ENCODE measurements at places on chromosomes 3 and 15.

- no peak for DNase-seq
Observed at GRCh38 chr15:80567721-80568157, 127.4 kb upstream of the ABHD17C start.

- no peak for DNase-seq
Observed at GRCh38 chr3:179949869-179950268, 86.9 kb downstream of the PEX5L start.

DNA sequence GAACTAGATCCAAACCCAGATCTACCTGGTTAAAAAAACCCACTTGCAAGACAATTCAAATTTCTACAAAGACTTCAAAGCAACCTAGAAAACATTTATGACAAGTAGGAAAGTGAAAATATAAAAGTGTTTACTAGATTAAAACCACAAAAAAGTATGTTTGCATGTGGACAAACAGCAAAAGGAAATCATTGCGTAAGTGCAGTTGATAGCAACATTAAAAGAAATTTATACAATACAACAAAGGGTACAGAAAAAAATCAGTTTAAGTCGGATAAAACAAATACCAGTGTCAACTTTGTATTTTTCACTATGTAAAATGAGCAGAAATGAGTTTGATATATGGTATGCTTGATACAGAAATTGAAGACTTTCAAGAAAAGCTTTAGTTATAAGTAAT is 2.6 kb downstream of the EIF5A2 start:
- DNase-seq: no peak

DNA sequence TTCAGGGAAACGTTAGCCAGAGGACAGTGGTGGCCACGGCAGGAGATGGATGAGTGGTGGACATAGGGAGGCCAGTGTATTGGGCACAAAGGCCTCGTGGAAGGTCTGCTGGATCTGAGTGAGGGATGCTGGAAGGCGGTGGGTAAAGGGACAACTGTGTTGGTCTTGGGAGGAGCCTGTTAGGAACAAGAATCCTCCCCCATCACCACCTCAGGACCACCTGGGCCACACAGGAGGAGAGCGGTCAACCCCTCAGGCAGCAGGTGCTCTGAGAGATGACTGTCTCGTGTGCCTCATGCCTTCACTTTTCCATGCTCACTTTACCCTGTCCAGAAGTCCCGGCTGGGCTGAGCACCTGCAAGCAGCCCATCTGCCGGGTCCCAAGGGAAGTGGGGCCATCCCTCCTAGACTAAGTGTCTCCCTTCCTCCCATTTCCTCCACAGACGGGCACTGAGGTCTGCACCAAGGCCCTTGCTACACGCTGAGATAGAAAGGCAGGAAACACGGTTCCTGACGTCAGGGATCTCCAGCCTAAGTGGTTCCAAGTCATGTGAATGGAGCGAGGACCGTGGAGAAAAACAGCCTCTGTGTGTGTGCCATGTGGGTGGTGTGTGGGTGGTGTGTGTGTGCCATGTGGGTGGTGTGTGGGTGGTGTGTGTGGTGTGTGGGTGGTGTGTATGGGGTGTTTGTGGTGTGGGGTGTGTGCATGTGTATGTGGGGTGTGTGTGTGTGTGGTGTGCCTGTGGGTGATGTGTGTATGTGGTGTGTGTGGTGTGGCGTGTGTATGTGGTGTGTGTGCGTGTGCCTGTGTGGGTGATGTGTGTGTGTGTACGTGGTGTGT is 47.8 kb upstream of the CTSH start:
- no peak for DNase-seq

DNA sequence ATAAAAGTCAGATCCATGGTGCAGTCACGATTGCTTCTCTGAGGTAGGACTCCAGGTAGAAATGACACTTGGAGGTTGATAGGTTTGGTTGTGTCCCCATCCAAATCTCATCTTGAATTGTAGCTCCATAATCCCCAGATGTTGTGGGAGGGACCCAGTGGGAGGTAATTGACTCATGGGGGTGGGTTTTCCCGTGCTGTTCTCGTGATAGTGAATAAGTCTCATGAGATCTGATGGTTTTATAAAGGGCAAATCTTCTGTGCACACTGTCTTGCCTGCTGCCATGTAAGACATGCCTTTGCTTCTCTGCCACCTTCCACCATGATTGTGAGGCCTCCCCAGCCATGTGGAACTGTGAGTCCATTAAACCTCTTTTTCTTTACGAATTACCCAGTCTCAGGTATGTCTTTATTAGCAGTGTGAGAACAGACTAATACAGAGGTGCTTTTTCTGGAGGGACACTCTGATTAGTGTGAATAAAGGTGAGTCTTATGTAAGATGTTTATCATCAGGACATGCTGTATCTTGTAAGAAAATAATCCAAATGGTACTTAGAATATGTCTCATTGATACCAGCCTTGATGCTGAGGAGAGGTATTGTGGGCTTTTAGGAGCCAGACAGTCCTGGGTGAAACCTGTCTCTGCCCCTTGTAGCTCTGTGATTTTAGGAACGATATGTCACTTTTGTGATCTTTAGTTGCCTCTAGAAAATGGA is 43.0 kb downstream of the SLCO3A1 start:
- DNase-seq: no peak

DNA sequence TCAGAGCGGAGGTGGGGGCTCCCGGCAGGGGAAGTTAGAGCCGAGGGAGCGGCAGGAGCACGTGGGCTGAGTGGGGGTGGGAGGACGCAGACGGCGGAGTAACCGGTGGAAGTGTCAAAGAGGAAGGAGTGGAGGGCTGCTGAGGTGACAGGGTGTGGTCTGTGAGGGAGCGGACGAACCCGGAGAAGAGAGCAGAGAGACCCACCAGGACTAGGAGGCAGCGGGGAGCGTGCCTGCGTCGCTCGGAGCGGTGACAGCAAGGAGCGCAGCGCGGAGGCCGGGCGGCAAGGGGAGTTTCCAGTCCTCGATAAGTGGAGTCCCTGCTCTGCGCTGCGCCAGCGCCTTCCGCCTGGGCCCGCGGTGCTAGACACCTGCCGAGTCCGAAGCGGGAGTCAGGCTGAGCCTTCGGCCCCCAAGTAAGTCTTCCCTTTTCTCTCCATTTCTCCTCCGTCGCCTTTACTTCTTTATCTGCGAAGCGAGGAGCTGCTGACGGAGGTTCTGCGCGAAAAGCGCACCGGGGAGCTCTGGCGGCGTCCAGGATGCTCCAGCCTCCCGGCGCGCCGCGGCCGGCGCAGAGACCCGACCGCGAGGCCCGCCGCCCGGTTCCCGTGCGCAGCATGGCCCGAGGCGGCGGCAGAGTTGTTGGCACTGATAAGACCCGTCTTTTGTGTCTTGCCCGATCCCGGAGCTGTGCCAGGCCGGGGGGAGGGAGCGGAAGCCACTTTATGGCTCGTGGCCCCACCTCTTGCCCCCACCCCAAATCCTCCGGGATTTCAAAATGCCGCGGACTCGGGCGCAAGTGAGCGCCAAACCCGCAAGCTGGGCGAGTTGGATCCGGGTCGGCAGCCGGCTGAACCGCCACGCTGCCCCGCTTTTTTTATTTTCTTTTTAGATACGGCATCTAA is 533.0 kb upstream of the SEMA6D start:
- DNase-seq: no peak

DNA sequence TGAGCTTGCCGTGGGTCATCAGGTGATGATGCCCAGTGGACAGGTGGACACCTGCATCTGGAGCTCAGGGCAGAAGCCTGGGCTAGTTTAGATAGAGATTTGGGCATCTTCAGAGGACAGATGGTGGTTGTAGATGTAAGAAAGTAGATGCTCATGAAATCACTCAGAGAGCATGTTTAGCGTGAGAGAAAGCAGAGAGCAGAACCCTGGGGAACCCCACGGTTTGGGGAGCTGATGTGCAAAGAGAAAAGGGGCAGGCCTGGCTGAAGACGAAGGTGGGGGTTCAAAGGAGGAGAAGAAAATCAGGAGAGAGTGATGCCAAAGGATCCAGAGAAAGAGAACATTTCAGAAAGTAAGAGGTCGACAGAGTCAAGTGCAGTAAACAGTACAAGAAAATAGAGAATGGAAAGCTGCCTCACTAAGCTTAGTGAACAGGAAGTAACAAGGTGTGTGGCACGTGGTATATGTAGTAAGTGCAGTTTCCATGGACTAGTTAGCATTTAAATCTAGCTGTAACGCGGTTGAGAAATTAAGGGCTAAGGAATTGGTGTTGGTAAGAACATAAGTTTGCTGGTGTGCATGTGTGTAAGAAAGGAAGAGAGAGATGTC is 13.5 kb downstream of the TIGIT start:
- DNase-seq: no peak

- DNase-seq: no peak
Observed at GRCh38 chr15:64911311-64912186, at the start of gene ANKDD1A. Gene ANKDD1A, plus strand, starts transcription at chr15:64911902. Its CDS starts 29 bp downstream, at chr15:64911931.

GRCh38 chr3:85691196-85691595 is 732.4 kb downstream of the CADM2 start:
- no peak for DNase-seq

DNA sequence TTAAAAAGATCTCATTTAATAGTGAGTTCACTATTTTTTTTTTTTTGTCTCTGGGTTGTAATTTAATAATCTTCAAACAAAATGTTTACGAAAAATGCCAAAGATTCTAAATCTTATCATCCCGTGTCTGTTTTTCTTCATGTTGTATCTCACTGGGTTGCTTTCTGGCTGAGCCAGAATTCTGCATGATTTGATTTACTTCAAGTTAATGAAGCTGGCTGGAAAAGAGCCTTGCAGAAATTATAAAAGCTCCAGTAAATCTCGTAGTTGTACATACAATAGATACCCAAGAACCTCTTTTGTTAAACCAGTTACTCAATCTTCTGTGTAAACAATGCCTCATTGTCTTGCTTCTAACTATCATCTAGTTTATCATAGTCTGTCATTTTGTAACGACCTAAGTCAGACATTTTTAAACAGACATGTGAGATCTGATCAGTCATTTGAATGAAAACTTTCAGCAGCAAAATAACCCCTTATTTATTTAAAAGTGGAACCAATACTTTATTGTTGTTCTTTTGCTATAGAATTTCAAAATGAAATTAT is 249.0 kb downstream of the MCTP2 start:
- no peak for DNase-seq

DNA sequence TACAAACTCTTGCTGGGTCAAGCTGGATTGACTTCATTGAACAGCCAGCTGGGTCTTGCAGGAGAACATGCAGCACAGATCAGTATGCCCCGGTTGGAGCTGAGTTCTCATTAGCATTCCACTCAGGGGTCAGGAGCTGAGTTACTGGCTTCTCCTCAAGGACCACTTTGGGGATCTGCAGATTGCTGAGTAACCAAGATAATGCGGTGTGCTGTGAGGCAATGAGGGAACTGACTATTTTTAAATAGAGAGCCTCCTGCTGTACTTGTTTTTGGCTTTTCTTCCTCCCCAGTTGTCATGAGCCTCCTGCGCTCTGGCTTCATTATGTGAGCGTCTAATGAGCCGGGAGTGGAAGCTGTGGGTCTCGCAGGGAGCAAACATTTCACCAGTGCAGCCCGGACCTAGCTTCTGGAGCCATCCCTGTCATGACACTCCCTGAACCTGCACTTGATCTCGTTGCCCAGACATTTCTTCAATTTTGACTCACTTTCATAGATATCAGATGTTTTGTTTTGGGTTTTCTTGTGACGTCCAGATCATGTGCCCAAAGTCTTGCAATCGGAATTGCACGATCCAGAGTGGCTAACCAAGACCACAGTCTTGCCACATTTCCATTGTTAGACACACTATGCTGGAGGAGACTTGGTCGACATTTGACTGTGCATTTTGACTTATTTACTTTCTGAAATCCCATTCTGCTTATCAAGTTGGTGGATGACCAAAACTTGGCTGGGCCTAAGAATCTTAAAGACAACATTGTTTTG is 327.2 kb downstream of the LRTM1 start:
- DNase-seq: no peak

GRCh38 chr3:24235121-24235520 is 259.5 kb downstream of the THRB start:
- no peak for DNase-seq

DNA sequence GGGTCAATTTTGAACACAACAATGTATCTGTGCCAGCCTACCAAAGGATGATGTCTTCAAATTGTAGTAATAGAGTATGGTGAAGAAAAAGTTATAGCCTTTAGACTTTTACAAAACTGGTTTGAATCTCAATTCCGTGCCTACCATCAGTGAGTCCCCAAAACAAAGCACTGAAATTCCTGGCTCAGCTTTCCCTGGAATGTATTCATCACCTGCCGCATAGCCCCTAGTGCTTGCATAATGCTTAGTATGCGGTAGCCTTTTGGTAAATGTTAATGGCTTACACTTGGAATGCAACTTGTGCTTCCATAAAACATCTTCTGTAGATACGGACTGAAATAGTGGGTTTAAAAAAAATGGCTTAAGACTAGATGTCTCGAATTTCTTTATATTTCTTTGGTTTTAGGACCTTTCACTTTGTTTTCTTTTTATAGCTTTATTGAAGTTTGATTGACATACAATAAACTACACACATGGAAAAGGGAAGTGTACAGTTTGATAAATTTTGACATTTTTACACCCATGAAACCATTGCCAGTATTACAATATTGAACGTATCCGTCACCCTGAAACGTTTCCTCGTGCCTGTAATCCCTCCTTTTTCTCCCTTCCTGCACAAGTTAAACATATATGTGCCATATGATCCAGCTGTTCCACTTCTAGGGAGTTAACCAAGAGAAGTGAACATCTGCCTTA is 12.1 kb downstream of the SACM1L start:
- no peak for DNase-seq

DNA sequence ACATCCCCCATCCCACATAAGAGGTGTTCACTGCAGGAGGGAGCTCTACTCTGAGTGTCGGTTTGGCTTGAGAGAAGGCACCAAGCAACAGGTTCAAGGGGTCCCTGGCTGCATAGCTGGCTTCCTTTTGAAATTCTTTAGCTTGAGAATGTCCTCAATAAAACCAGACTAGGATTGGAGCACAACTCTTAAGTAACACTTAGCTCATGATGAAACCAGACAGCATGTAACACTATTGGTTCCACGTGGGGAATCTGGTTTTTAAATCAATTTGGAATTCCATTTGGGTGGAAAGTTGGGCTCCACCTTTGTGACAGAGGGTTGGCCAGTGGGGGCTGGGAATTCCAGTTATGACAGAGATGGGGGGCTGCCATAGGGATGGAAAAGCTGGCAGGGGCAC is 281.2 kb downstream of the TLE3 start:
- no peak for DNase-seq

DNA sequence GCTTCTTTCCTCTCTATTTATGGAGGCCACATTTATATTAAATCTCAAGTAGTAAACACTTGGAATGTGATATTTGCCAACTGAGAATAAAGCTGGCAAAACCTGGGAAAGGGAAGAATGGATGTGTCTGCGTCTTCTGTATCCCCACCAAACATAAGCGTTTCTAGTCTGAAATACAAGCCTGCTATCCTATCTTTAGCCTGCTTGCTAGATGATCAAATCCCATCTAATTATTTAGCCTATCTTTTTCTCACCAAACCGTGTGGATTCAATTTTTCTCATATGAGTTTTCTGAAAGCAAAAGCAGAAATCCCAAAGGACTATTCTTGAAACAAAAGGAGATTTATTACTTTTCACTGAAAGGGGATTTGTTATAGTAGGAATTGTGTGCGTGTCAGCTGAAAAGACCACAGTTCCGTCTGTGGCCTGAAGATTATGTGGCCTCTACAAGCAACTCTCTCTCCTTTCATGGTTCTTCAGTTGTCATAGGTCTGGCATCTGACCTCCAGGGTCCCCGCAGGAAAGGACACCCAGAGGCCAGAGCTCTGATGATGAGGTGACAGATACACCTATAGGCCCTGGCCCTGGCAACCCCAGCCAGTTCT is 266.0 kb upstream of the MCTP2 start:
- DNase-seq: no peak

GRCh38 chr3:39095778-39096177 is 11.6 kb downstream of the GORASP1 start:
- DNase-seq: no peak

GRCh38 chr3:172557515-172558220 is 34.4 kb upstream of the TNFSF10 start:
- no peak for DNase-seq

Measured in stimulated activated CD4-positive, alpha-beta T cell treated with anti-CD3 and anti-CD28 coated beads, TNF-alpha, amount 100 ng/mL, for 4 hours (primary cell).